ENCODE measurements at places on chromosomes 3 and 15.
A peak's percentile ranks its signal among the peaks of the same experiment; 100 is the strongest.

- no peaks in the 10 kb centered on the region for H3K27me3 ChIP-seq
- H3K4me3 ChIP-seq: no peak overlapping the region
- H3K4me1 ChIP-seq: no peaks in the 10 kb centered on the region
- H3K36me3 ChIP-seq: peaks cover 59% of the 10 kb centered on the region
- no peak overlapping the region for H3K27ac ChIP-seq
- no peak for DNase-seq
Observed at GRCh38 chr3:12591997-12592715, 35.3 kb downstream of the MKRN2 start.

DNA sequence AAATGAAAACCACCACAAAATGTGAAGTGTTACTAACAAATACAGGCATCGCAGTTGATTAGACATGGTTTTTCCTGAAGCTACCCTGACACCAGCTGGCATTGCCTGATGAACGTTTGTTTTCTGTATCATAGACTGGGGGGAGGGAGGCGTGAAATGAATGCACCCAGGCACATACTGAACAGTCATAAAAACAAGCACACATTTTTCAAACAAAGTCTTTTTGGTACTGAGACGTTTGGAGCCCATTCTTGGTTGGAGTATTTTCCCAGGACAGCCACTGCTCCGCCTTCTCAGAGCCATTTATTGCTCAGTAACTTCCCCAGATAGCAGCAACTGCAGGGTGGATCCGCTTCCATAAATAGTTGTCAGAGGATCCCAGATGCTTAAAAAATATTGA, 52.4 kb downstream of the KLF13 start:
- H3K36me3 ChIP-seq: peaks cover 55% of the 10 kb centered on the region
- peaks cover 25% of the 10 kb centered on the region for H3K4me1 ChIP-seq
- no peaks in the 10 kb centered on the region for H3K27me3 ChIP-seq
- H3K27ac ChIP-seq: peak overlapping the region; percentile 81

GRCh38 chr15:80026754-80027153, 32.7 kb upstream of the ZFAND6 start:
- H3K4me3 ChIP-seq: no peak overlapping the region
- H3K36me3 ChIP-seq: no peaks in the 10 kb centered on the region
- H3K27me3 ChIP-seq: no peaks in the 10 kb centered on the region
- H3K4me1 ChIP-seq: peaks cover 13% of the 10 kb centered on the region
- no peak overlapping the region for H3K27ac ChIP-seq
- DNase-seq: no peak

DNA sequence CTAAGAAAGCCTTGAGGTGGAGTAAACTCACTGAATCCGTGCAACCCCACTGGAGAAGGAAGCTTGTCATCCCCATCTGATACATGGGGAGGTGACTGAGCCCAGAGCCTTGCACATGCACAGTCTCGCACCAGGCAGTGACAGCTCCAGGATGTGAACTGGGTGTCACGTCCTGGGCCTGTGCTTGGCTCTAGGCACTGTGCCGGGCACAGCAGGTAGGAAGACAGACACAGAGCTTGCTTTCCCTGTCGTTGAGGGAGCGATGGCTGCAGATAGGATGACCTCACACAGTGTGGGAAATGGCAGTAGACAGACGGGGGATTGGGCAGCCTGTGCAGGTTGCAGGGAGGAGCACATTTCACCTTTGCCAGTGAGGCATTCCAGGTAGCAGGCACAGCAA, 12.2 kb upstream of the ATP2B2 start:
- peaks cover 36% of the 10 kb centered on the region for H3K27me3 ChIP-seq
- no peaks in the 10 kb centered on the region for H3K36me3 ChIP-seq
- H3K27ac ChIP-seq: no peak overlapping the region
- H3K4me1 ChIP-seq: no peaks in the 10 kb centered on the region

DNA sequence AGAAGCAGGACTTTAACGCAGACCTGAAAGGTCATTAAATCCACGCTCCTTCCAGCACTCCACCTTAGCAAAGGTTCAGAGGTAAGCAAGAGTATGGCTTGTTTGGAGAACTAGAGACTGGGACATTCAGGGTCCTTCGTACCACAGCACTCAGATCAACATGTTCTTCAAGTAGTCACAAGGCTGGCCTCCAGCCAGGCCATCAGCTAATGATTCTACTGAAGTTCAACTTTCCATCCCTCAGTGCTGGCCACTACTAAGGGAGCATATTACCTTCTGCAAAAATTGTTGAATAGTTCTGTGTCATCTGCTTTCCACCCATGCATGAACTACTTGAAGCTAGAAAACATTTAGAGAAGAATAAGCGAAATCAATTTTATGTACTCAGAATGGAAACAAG, 17.6 kb downstream of the CD200R1L start:
- H3K27ac ChIP-seq: no peak overlapping the region
- DNase-seq: no peak
- no peak overlapping the region for H3K4me3 ChIP-seq
- no peaks in the 10 kb centered on the region for H3K36me3 ChIP-seq
- H3K27me3 ChIP-seq: no peaks in the 10 kb centered on the region

- no peak overlapping the region for H3K27ac ChIP-seq
- DNase-seq: no peak
- no peak overlapping the region for H3K4me3 ChIP-seq
- H3K36me3 ChIP-seq: no peaks in the 10 kb centered on the region
Observed at GRCh38 chr3:187255314-187255713, 36.2 kb downstream of the MASP1 start.

DNA sequence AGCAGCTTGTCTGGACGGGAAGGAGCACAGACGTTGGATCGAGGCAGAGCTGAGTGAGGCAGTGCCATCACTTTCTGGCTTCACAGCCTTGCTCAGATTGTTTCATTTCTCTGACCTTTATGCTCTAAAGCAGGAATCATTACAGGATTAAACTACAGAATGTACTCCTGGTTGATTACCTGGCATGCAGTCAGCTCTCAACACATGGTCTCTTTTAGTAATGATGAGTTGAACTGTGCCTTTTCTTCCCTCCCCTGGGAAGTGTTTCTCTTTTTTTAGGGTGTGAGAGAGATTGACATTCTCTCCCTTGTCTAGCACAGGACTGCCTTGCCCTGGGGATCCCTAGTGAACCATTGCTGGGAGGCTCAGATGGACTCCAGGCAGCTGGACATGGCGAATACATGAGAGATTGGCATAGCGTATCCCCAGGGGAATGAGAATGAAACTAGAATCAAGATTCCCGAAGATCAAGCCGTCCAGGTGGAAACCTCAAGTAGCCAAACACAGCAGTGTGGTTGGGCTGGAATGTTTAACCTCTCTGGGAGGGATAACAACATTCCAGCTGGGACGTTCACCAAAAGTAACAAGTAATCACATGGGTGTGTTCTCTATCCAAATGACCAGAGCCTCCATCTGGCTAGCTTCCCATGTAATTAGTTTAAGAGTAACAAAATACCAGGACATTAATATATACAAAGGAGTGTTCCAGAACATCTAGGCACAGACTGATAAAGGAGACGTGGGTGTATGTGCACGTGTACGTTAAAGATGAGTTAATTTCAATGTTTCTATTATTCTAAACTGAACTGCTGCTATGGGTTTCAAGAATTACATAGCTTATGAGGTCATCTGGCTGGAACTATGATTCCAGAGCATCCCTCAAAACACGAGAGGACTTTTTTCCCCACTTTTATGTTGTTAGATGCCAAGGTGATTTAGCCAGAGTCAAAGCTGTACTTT, 118.6 kb upstream of the NR2E3 start:
- H3K27me3 ChIP-seq: peaks cover 48% of the 10 kb centered on the region
- no peaks in the 10 kb centered on the region for H3K36me3 ChIP-seq
- H3K27ac ChIP-seq: no peak overlapping the region
- H3K4me3 ChIP-seq: no peak overlapping the region
- no peaks in the 10 kb centered on the region for H3K4me1 ChIP-seq
- no peak for DNase-seq

GRCh38 chr15:77657634-77658238, 25.0 kb upstream of the LINGO1 start:
- H3K4me1 ChIP-seq: no peaks in the 10 kb centered on the region
- no peaks in the 10 kb centered on the region for H3K36me3 ChIP-seq
- H3K4me3 ChIP-seq: no peak overlapping the region

DNA sequence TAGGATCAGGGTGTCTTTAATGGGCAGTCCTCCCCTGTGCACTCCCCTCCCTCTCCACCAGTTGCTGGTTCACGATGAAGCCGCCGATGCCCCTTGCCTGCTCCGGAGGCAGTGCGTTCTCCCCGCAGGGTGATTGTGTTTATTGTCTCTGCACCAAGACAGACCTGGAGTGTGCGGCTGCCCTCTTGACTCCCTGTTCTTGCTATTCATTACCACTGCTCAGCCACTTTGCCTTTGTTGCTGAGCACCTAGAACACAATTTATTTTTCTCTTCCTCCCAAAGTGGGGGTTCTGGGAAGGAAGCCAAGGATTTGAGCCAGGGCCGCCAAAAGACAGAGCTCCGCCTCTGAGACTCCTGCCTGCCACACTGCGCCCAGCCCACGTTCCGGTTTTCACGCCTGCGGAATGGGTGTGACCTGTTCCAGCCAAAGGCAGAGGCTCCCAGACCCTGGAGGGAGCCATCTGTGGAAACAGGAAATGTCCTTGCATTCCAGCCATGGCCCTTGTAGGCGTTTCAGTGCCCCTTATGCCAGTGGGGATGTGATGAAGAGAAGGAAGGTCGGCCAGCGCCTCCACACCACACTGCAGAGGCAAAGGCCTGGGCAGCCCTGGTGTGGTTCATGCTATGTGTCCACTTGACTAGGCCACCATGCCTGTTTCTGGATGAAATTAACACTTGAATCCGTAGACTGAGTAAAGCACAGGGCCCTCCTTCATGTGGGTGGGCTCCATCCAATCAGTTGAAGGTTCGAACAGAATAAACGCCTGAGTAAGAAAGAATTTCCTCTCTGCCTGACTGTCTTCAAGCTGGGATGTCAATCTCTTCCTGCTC, 85.8 kb downstream of the HMG20A start:
- H3K27ac ChIP-seq: no peak overlapping the region
- H3K4me3 ChIP-seq: no peak overlapping the region
- no peaks in the 10 kb centered on the region for H3K4me1 ChIP-seq
- no peak for DNase-seq
- no peaks in the 10 kb centered on the region for H3K27me3 ChIP-seq

DNA sequence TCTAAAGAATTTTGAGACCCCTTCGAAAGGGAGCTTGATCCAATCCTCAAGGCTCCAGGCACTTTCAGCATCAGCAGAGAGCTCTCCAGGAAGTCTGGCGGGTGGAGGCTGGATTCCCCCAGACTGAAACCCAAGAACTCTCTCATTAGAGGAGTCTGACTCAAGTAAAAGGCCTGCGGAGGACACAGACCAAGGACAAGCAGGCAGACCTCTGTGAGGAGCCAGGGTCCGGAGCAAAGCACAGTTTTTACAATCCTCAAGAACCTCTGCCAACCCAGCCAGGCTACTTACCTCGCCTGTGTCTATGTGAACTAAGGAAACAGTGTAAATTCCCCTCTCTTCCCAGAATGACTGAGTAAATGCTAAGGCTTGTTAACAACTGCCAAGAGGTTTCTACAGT, 86.2 kb downstream of the FBN1 start:
- no peak overlapping the region for H3K4me3 ChIP-seq
- H3K27ac ChIP-seq: no peak overlapping the region
- H3K27me3 ChIP-seq: peaks cover 43% of the 10 kb centered on the region

DNA sequence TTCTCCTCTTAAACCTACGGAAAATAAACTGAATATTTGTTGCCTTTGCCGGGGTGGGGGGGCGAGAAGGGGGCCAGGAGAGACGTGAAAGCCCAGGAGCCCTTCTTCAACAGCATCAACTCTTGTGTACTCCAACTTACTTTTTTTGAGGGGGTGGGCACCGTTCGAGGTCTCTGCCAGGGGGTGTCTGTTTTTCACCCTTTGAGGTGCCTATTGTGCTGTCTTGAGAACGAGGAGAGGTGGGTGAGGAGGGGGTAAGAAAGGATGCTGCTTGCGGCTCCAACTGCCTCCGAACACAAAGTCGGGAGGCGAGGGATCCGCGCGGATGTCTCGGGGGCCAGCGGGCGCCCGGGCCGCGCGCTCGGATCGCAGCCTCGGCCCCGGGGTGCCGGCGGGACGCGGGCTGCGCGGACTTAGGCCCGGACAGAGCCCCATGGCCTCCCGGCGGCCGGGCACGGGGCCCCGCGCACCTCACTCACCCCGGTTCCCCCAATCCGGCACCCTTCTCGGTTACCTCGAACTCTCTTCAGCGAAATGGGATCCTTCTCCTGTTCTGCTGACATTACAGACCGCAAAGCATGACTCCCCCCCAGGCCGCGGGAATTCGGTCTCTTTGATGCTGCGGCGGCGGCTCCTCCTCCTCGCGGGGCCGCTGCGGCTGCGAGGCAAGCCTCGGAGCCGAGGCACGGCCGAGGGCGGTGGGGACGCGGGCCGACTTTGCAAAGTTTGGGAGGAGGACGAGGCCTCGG, 650 bp downstream of the PYGO1 start:
- no peak for DNase-seq
- peaks cover 51% of the 10 kb centered on the region for H3K27me3 ChIP-seq
- H3K27ac ChIP-seq: no peak overlapping the region
- no peak overlapping the region for H3K4me3 ChIP-seq
- H3K4me1 ChIP-seq: no peaks in the 10 kb centered on the region
- H3K36me3 ChIP-seq: peaks cover 2% of the 10 kb centered on the region

GRCh38 chr3:134374105-134374790, at the start of gene AMOTL2:
Gene AMOTL2, minus strand, starts transcription at chr3:134374447. Its CDS starts 3,014 bp downstream, at chr3:134371433.
- H3K27ac ChIP-seq: no peak within 1 kb of the TSS
- H3K4me1 ChIP-seq: peaks cover 15% of the 10 kb centered on the region
- peak within 1 kb of the TSS; percentile 71 for H3K4me3 ChIP-seq
- no peaks in the 10 kb centered on the region for H3K36me3 ChIP-seq

- H3K4me1 ChIP-seq: no peaks in the 10 kb centered on the region
- H3K27me3 ChIP-seq: no peaks in the 10 kb centered on the region
Observed at GRCh38 chr3:160820022-160820421, 64.0 kb downstream of the PPM1L start.

GRCh38 chr15:89150287-89150686, 62.0 kb downstream of the ABHD2 start:
- H3K36me3 ChIP-seq: peaks cover 23% of the 10 kb centered on the region
- H3K4me1 ChIP-seq: no peaks in the 10 kb centered on the region
- no peak for DNase-seq
- no peak overlapping the region for H3K4me3 ChIP-seq
- no peak overlapping the region for H3K27ac ChIP-seq

DNA sequence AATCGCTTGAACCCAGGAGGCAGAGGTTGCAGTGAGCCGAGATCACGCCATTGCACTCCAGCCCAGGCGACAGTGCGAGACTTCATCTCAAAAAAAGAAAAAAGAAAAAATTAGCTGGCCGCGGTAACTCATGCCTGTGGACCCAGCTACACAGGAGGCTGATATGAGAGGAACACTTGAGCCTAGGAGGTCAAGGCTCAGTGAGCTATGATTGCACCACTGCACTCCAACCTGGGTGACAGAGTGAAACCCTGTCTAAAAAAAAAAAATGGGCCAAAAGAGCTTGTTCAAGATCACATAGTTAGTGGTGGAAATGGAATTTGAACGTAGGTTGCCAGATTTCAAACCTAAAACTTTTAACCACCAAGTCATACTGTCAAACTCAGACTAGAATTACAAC, 46.2 kb upstream of the PPP4R2 start:
- peaks cover 10% of the 10 kb centered on the region for H3K4me1 ChIP-seq
- no peaks in the 10 kb centered on the region for H3K27me3 ChIP-seq
- no peak for DNase-seq
- H3K36me3 ChIP-seq: no peaks in the 10 kb centered on the region
- H3K27ac ChIP-seq: no peak overlapping the region
- H3K4me3 ChIP-seq: no peak overlapping the region

- H3K27me3 ChIP-seq: no peaks in the 10 kb centered on the region
- no peak overlapping the region for H3K4me3 ChIP-seq
- H3K4me1 ChIP-seq: no peaks in the 10 kb centered on the region
- H3K36me3 ChIP-seq: peaks cover 10% of the 10 kb centered on the region
- no peak for DNase-seq
Observed at GRCh38 chr15:22989576-22990477, 9.7 kb upstream of the CYFIP1 start.

Measured in central memory CD8-positive, alpha-beta T cell (primary cell).